GOT3 (cell line): ENCODE measurements at places on chromosomes 4 and X.

GRCh38 chrX:103560256-103560655 lies 25.1 kb upstream of the TCEAL4 start:
- no peak for DNase-seq

DNA sequence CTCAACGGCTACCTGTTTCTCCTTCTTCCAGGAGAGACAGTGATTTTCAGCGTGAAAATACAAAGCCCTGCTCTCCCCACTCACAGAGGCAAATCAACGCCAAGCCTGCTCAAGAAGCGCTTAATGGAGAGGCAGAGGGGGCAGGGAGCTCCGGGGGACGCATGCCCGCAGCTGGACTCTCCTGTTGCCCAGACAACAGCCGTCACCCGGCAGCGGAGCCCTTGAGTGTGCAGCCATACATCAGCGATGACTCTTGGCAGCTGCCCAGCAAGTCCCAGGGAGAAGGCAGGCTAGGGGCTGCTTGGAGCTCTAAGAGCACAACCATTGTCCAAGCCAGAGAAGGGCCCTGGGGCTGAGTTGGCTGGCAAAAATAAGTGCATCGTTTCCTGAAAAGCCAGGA lies 71.0 kb upstream of the AFAP1 start:
- DNase-seq, result no peak

- no peak for DNase-seq
Measured at GRCh38 chrX:112840382-112841113, at the start of gene AMOT. TSS of gene AMOT (minus strand) at chrX:112840831. CDS start at chrX:112823126, 17,705 bp downstream.

GRCh38 chr4:165450871-165451270 lies 72.1 kb downstream of the CPE start:
- DNase-seq, result no peak

DNA sequence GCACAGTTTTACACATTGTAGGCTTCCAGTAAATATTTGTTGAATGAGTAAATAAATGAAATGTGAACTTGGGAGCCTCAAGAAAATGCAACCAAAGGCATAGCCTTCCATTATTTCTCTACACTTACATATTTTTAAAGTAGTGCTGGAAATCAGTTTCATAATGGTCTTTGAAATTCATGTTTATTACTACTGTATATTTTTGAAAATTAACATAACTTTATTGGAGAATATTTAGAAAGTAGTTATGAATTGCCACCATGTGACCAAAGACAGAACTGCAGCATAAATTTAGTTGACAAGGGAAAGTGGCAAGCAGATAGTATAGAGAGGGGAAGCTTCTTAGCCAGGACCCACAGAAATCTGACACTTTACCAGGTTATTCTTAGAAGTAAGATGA lies 6.4 kb downstream of the TCEAL8 start:
- no peak for DNase-seq

- no peak for DNase-seq
Measured at GRCh38 chr4:101081695-101082369, 265.5 kb downstream of the PPP3CA start.

DNA sequence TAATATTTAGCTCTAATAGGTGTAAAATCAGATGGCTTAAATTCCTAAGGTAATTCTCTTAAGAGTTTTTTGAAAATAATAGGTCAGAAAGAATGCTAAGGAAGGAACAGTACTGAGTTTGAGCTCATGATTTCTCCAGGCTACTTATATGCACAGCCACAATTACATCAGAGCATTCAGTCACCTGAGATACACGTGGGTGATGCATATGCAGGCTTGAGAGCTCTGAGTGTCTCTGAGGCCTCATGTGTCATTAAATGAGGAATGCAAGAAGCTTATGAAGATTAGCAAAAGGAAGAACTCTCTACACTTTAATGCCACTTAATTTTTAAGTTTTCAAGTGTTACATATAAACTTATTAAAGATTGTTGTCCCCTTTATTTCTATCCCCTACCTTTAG lies 124.0 kb upstream of the STIM2 start:
- DNase-seq, result no peak

DNA sequence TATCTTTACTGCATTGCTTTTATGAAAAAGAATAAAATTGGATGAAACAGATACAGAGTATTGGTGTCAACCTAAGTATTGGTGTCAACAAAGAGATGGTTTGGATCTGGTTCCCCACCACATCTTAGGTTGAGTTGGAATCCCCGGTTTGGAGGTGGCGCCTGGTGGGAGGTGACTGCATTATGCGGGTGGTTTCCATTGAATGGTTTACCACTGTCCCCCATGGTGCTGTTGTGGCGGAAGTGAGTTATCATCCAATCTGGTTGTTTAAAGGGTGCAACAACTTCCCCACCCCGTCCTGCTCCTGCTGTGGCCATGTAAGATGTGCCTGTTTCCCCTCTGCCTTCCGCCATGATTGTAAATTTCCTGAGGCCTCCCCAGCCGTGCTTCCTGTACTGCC lies 52.8 kb upstream of the CD99 start:
- DNase-seq, result no peak

DNA sequence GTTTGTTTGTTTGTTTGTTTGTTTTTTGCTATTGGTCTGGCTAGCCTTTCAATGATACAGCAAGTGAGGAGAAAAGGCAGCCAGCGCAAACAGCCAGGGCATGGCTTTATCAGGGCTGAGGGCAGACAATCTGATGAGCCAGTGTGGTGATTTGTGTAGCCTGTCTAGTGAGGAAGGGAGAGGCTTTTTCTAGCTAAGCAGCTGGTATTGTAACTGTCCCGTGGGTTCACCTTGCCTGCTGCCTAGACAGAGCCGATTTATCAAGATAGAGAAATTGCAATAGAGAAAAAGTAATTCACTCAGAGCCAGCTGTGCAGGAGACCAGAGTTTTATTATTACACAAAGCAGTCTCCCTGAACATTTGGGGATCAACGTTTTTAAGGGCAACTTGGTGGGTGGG lies 28.2 kb upstream of the SHROOM4 start:
- no peak for DNase-seq

GRCh38 chr4:187235456-187236170 lies 512.0 kb upstream of the FAT1 start:
- DNase-seq, result no peak

- DNase-seq, result no peak
Measured at GRCh38 chr4:174537634-174538033, 15.3 kb upstream of the HPGD start.

DNA sequence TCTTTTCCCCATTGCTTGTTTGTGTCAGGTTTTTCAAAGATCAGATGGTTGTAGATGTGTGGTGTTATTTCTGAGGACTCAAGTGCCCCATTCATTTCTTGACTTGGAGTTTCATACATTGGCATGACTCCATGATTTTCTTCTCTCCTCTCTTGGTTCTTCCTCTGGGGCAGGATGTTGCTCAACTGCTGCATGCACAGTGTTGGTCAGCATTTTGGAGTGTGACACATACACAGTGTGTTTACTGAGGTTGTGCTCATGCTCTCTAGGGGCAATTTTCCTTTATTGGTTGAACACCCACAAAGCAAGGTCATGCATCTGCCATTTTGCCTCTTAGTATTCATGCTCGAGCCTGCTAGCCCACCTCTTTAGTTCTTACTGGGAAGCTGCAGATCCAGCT lies 1993.8 kb downstream of the ARAP2 start:
- DNase-seq, result no peak
